Stimulated activated CD4-positive, alpha-beta T cell treated with anti-CD3 and anti-CD28 coated beads, TNF-alpha, amount 100 ng/mL, for 4 hours (primary cell): ENCODE measurements at places on chromosomes 16 and 17.

GRCh38 chr17:82963104-82963950, 116.1 kb upstream of the METRNL start:
- DNase-seq: no peak

DNA sequence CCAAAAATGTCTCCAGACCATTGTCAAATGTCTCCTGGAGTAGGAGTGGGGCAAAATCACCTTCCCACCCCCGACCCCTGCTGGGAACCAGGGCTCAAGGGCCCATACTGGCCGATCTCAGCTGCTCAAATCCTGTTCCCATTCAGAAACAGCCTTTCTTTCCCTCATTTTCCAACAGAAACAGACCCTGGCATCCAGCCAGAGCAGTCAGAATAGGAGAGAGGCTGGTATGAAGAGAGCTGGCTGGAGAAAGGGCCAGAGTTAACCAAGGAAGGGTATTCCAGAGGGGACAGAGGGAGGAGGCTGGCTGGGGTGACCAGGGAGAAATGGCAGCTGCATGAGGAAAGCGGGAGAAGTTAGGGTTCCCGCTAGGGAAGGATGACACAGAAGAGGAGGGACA, 199.1 kb downstream of the XYLT1 start:
- DNase-seq: no peak

DNA sequence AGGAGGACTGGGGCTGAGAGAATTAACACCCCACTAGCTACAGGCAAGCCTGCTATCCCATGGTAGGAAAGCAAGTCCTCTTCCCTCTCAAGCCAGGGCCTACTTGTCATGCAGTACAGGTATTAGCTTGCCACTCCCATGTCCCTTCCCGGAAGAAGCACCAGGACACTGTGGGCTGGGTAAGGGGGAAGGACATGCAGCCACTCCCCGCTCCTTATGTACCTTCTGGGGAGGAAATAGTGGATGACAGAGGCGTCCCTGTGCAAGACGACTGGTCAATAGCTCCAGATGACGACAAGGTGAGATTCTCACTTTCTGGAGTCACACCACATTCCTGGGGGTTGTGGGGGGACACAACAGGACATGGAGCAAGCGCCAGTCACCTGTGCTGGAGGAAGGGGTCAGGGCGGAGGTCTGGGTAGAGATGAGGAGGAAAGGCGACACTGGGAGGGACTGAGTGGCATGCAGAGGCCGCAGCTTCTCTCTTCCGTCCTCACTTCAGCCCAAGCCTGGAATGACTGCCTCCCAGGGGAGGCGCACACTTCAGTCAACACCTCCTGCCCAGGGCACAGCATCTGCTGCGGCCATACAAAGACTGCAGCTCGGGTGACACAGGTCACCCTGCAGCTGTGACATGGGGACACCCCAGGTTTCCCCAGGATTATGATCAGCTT, 15.1 kb upstream of the FOXJ1 start:
- no peak for DNase-seq

DNA sequence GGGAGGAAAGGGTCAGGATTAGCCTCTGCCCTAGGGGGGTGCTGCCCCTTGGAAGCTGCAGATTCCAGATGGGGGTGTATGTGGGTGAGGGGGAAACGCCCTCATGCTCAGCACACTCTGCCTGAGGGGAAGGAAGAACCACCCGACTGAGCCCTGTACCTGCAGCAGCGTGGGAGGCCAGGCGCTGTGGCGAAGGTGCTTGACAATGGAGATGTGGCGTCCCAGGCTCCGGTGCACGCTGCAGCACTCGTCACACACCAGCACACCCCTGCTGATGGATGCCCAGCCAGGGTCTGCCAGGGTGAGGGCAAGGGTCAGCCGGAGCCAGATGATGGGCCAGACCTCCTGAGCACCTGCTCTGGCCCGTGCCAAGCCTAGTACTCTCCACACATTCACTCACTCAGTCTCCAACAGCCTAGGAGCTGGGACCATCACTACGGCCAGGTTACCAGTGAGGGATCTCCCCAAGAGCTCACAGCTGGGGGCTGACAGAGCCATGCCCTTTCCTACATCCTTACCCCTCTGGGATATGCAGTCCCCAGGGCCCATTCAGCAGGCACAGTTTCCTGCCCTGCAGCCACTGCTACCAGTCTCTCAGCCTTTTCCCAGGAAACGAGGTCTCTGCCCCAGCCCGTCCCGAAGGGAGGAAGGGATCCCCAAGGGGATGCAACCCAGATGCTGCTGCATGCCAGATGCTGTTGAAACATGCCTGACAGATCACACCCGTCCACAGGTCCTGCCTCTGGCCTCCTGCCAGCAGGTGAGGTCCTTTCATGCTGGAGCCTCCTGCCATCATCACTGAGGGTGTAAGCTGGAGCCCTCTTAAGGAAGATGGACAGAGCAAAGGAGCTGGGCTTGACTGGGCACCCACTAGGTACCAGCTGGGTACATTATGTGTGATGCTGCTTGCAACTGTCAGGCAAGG, 5.9 kb downstream of the GIT1 start:
- DNase-seq: no peak

GRCh38 chr17:78852709-78853121, 12.1 kb upstream of the USP36 start:
- DNase-seq: no peak

DNA sequence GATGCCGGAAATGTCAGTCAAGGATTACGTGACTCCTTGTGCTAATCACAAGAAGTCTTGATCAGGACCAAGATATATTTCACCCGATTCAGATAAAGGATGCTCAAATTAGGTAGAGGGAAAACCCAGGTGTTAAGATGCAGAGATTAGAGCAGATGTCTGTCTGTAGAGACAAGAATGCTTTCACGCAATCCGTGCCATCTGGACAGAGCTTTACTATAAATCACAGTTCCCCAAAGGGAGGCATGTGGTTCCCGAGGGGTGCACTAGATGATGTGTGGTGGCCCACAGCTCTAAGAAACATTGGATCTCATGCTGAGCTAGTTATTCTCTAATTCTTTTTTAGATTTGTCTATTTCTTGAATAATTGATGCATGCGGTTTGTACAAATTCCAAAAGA, 9.8 kb upstream of the MAP3K14 start:
- DNase-seq: no peak

DNA sequence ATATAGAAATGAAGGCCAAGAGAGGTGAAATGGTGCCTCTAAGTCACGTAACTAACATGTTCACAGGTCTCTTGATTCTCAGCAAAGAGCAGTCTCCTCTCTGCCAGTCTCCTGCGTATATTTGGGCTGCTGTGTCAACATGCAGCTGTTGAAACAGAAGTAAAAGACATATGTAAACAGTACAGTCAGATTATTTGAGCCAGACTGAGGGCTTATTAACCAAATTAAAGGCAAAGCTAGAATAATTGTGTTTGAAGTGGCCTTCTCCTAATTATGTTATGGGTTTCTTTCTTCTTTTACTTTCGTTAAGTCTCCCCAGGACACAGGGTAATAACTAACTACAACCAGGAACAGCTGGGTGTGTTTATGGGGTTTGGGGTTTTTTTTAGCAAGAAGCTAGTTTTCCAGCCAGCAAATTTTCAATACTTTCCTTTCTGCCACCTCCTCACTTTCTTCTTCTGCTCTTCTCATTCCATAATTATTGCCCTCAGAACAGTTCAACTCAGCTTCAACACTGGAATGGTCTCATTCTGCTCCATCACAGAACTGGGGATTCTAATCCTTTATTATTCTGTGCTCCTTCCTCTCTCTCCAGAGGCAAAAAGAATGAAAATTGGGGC, 18.4 kb downstream of the G6PC1 start:
- DNase-seq: no peak

DNA sequence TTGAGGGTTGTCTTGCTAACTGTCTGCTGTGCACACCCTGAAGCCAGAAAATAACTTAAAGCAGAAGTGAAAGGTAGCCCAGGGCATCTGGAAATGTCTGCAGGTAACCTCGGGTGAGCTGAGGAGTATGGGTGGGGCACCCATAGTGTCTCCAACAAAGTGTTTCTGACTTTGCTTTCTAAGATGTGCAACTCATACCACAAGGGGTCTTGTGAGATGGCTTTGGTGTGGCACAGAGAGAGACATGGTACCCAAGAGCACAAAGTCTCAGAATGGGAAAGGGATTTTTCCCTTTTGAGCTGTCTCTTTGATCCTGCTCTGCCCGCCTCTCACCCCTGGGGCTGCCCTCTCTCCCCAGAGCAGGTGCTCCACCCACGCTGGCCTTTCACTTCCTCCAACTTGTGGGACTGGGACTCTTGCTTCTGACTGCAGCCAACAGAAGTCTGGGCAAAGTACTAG, 6.9 kb downstream of the CHD9 start:
- no peak for DNase-seq

GRCh38 chr16:4053301-4053845, 62.9 kb downstream of the ADCY9 start:
- no peak for DNase-seq

GRCh38 chr16:46673320-46674013, 15.5 kb downstream of the VPS35 start:
- DNase-seq: no peak

DNA sequence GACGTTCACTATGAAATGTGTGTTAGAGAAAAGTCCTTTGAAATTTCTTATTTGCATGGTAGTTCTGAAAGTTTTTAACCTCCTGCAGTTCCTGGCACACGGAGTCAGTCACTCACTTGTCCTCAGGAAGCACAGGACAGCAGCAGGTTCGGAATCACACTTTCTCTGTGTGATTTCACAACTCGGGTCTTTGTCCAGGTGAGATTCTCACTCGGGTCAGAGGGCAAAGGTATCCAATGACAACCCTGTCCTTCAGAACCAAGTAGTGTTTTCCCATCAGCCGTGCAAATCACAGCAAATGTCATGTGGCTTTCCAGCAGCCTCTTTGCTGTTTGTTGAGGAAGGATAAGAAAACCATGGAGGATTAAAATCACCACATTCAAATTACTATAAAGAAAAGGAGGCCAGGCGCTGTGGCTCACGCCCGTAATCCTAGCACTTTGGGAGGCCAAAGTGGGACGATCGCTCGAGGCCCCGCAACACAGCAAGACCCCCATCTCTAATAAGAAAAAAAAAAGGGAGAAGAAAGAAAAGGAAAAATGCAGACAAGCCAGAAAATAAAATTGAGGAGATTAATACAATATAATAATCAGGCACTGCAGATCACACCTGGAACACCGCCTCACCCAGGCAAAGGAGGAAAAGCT, 22.0 kb downstream of the ADCY9 start:
- DNase-seq: no peak

DNA sequence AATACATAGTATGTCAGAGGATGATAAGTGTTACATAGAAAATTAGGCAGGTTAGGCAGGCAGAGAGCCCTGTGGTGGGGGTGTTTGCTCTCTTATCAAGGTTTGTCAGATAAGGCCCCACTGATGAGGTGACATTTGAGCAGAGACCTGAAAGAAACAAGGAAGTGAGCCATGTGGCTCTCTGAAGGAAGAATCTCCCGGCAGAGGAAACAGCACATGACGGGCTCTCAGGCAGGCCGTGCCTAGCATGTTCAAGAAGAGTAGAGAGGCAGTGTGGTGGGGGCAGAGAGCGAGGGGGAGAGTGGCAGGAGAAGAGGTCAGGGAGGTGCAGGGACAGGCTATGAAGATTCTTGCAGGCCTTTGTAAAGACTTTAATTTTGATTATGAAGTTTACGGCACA, 82.0 kb upstream of the ASIC2 start:
- DNase-seq: no peak

GRCh38 chr17:30534298-30534697, 57.1 kb downstream of the GOSR1 start:
- no peak for DNase-seq

DNA sequence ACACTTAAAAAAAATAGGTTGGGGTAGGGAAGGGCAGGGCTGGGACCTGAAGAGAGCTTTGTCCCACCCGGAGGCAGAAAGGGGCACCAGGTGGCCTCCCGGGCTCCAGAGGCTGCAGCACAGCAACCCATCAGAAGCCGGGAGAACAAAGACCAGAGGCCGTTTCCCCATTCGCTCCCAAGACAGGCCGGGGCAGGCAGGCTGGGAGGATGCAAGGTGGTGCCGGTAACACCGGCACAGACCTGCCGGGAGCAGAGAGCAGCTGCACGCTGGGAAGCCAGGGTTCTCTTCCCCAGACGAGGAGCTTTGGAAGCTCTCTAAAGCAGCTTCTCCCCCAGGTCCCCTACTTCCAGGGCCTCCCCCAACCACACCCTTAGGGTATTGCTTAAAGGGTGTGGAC, 5.6 kb downstream of the PPL start:
- DNase-seq: no peak

- DNase-seq: no peak
Observed at GRCh38 chr17:26792486-26792885, 501.4 kb upstream of the WSB1 start.

- DNase-seq: no peak
Observed at GRCh38 chr17:39872751-39873150, 4.7 kb downstream of the ZPBP2 start.

GRCh38 chr16:89741342-89742014, 20.1 kb downstream of the ZNF276 start:
- no peak for DNase-seq

GRCh38 chr16:89924297-89924924, 1.3 kb downstream of the TUBB3 start:
- DNase-seq: no peak

GRCh38 chr17:82217120-82217529, 4.5 kb upstream of the CCDC57 start:
- no peak for DNase-seq

DNA sequence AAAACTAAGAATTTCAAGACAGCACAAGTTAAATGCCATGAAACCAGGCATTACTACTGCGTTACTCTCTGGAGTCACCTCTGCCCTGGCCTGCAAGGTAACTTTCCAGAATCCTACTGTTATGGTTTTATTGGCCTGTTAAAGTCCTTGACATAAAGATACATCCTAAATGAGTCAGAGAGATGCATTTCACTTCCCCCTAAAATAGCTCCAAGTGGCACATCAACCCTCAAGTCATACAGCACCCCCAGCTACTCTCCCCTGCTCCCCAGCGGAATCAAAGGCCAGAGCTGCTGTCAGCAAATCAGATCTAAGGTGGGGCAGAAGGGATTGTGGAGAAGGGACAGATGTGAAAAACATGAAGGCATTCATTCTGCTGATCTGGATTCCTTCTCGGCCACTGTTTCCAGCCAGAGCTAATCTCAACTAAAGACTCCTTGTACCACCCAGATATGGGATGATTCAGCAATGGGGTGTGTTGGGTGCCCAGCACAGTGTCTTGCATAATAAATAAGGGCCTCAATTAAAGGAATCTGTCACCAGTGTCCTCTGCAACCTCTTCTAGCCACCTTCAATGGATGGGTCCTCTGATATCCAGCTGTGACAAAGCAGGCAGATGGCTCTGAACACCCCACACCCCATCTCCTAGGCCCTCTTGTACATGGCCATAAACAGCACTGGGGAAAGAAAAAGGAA, 8.5 kb upstream of the CCL1 start:
- DNase-seq: no peak

GRCh38 chr17:21357281-21357680, 18.9 kb upstream of the KCNJ12 start:
- no peak for DNase-seq

- DNase-seq: no peak
Observed at GRCh38 chr16:11506741-11507305, 79.9 kb downstream of the LITAF start.

DNA sequence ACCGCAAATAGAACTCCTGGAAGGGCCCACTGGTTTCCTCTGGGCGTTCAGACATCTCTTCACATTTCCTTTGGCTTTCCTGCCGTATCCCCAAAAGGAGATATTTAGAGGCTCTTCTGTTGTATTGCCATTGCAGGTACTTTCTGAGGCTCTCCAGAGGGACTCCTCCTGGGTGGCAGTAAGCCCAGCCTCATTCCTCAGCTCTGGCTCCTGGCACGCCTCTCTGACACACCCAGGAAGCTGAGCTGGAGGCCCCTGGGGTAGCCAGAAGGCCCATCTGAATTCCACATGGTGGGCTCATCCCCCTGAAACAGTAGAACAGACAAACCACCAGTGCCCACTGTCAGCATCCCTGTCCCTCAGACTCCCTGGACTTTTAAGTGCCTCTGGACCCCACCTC, 206.7 kb downstream of the PARN start:
- DNase-seq: no peak
